ENCODE measurements at places on chromosomes 12 and 14.

DNA sequence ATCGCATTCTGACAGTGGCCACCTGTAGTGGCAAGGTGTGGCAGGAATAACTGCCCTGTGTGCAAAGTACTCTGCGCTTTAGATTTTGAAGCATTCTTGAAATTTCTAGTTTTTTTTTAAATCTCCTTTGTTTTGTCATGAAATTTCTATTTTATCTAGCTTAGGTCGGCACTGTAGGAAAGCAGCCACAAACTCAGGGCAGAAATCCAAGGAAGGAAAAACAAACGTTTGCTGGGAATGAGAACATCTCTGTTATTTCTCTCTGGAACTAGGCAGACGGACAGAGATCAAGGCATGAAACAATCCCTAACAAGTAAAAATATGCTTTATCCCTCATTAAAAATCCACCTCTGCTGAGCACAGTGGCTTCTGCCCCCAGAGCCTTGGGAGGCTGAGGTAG lies 1.3 kb upstream of the NR2C1 start:
- no peak for DNase-seq

GRCh38 chr12:127459166-127459565 lies 807.8 kb upstream of the TMEM132C start:
- DNase-seq, result no peak

DNA sequence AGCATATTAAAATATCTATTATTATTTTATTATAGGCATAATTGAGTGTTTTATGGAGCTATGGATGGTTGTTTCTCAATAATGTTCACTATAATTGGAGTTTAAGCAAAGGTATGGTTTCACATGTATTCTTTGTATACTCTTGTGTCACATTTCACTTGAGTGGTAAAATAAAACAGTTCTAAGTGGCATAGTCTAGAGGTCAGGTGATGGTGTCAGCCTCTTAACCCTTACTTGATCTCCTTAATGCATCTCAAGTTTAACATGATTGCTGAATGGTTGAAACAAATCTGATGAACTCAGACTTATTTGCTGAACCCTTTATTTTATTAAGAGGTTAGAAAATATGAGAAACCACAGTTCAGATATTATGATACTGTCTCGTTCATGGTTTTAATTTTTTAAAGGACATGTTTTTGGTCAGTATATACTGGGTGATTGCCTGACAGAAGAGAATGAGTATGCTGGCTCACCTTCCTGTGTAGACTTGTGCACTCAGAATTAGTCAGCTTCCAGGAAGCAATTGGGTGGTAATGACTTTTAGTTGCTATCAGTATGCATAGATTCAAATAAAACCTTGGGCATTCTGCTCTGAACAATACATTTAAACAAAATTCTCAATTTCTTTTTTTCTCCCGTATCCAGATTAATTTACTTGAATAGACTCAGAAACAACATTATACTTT lies 464.6 kb downstream of the PCNX1 start:
- no peak for DNase-seq

GRCh38 chr12:96039516-96039915 lies 4.1 kb upstream of the LTA4H start:
- DNase-seq, result no peak

Data from tibial artery (tissue), 4 donors.